Activated CD4-positive, alpha-beta T cell treated with anti-CD3 and anti-CD28 coated beads, Interleukin-2, amount 50 U/mL, for 16 hours (primary cell): ENCODE measurements at places on chromosomes 4 and X.

DNA sequence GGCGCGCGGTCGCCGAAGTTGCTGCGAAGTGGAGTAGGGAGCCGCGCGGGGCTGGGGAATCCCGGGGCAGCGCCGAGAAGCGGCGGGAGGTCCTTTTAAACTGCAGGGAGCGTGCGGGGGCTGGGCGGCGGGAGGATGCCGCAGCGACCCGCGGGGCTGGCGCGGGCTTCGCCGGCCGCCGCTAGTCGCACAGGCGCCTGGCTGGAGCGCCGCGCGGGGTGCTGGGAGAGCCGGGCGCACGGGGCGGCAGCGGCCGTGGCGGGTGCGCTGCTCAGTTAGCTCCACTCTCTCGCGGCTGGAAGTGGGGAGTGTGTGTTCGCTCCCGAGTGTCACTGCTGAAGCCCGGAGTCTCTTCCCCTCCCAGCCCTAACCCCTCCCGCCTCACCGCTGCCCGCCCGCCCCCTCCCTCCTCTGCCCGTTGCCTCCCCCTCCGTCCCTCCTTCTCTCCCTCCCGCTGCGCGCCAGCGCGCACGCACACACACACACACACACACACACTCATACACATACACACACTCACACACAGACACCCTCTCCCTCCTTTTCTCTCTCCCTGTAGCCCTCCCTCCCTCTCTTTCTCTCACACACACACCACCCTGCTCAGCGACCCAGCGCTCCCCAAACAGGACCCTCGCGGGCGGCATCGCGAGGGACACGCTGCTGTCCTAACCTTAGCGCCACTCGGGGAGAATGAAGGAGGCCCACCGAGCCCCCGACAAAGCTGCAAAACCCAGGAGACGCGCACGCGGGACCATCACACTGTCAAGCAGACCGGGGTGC, at the start of gene NDNF:
Gene NDNF (minus strand): TSS at position 312 of the 780 bp plus-strand sequence. CDS start 26,698 bp downstream, outside the sequence.
- peak; percentile 12 for DNase-seq

DNA sequence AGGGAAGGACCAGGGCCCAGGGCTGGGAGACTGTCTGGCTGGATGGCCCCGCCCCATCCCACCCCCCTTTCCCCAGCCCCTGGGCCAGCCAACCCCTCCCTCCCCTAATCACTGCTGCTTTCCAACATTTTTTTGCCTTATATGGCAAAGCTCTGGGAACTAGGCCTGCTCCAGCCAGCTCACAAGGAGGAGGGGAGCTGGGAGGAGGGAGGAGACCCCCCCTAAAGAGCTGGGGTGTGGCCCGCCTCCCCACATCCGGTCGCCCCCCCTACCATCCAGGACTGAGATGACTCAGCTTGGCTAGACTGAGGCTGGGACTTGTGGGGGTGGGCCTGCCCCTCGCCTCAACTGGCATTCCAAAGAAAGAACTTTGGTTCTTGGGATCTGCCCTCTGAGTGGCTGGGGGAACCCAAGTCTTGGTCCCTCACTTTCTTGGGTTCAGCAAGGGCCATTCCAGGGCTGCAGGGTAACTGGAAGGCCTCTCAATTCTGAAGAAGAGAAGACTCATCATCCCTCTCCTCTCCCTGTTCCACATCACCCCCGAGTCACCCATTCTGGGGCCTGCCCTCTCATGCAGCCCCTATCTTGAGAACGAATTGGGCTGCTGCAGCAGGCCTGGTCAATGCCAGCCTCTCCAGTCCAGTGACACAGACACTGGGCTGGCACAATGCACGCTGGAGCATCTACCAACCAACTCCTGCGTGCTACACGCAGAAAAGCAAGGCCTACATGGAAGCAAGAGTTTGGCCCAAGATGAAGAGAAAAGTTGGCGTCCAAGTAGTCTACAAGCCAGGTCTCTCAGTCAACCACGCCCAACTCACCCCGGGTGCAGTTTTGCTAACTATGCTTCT, 4.8 kb downstream of the FLNA start:
- peak; percentile 82 for DNase-seq

GRCh38 chrX:51853251-51853650, 40.2 kb upstream of the MAGED1 start:
- no peak for DNase-seq

- no peak for DNase-seq
Observed at GRCh38 chr4:6802025-6802424, 19.5 kb downstream of the KIAA0232 start.

DNA sequence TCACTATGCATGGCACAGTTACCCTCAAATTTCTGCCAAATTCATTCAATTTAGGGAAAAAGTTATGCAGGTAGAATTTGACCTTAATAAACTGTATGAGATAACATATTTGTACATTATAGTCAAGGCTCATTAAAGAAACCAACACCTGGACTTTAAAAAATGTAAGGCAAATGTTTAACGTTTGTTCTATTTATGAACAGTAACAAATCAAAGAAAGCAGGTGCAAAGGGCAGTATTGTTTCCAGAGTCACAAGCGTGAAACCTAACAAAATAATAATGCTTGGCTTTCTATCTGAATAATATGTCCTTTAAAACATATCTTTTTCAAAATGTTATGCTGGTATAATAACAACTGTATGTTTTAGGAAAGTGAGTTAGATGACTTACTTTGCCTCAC, 41.2 kb downstream of the LIN54 start:
- no peak for DNase-seq

GRCh38 chrX:65697211-65697641, 29.8 kb downstream of the MSN start:
- no peak for DNase-seq

GRCh38 chr4:148222991-148223660, 219.1 kb downstream of the NR3C2 start:
- DNase-seq = no peak

DNA sequence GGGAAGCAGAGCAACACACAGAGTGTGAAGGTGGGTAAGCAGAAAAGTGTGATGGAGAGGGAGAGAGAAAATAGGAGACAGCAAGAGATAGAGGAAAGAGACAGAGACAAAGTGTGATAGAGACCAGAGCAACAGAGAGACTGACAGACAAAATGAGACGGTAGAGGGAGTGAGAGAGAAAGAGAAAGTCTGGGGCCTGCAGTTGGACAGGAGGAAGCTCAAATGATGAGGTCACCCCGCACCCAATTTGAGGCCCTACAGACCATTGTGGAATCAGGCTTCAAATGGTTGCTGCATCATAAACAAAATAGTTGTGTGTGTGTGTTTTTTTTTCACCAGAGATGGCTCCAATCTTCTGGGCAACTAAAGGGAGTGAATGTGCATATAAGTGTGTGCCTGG, 48.0 kb upstream of the ARHGAP36 start:
- DNase-seq = no peak

- DNase-seq = peak; percentile 4
Observed at GRCh38 chrX:45172890-45173289, 27.8 kb downstream of the DIPK2B start.
